ENCODE measurements at places on chromosomes 7 and 10.

- DNase-seq, result no peak
Observed at GRCh38 chr10:53115660-53116059, 343.1 kb upstream of the MBL2 start.

DNA sequence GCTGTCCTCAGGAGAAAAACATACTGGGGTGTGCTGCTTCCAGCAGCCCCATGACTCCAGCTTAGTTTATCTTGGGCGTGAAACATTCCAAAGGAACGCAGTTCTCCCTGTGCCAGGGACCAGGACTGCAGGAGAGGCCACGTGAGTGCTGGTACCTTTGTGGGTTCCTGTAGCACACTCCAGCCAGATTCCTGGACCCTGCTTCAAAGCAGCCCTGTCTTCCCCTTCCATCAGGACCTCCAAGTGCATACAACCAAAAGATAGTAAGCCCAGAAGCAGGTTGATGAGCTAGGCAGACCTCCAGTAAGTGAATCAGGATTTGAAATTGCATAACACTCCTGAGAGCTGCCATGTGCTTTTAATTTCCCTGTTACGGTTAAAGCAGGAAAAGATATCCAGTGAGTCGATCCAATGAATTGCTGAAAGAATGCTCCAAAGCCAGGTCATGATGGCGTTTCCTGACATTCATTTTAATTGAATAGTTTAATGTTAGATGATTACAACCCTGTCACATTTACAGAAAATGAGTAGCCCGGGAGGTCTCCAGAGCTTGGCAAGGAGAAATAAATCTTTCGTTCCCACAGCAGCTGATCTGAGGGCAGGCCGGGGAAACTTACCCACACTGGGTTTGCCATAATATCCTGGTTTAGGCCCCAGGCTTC is 38.9 kb upstream of the CPXM2 start:
- no peak for DNase-seq

GRCh38 chr7:133481676-133482075 is 228.8 kb downstream of the EXOC4 start:
- no peak for DNase-seq

GRCh38 chr10:44386546-44387052 is 1.7 kb upstream of the CXCL12 start:
- DNase-seq, result peak; percentile 77

GRCh38 chr7:157018997-157019608 is 8.6 kb upstream of the MNX1 start:
- no peak for DNase-seq

- DNase-seq, result no peak
Observed at GRCh38 chr7:98163704-98164494, 47.3 kb upstream of the BHLHA15 start.

GRCh38 chr10:3127921-3128320 is 44.7 kb downstream of the PITRM1 start:
- DNase-seq, result no peak

- no peak for DNase-seq
Observed at GRCh38 chr7:149544028-149544427, 46.4 kb upstream of the ZNF746 start.

DNA sequence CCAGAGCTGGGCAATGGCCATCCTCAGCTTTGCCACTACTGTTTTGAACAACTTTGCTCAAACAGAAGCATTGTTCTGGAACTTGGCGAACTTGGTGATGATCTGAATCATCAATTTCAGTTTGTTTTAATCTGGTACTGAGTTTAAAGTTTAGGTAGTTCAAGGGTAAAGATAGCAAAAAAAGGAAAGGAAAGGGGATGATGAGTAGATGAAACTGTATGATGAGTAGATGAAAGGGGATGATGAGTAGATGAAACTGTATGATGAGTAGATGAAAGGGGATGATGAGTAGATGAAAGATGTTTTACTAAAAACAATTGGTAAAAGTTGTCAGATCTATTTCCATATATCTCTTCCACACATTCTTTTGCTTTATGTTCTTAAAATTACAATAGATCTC is 737.0 kb downstream of the LRMDA start:
- no peak for DNase-seq

DNA sequence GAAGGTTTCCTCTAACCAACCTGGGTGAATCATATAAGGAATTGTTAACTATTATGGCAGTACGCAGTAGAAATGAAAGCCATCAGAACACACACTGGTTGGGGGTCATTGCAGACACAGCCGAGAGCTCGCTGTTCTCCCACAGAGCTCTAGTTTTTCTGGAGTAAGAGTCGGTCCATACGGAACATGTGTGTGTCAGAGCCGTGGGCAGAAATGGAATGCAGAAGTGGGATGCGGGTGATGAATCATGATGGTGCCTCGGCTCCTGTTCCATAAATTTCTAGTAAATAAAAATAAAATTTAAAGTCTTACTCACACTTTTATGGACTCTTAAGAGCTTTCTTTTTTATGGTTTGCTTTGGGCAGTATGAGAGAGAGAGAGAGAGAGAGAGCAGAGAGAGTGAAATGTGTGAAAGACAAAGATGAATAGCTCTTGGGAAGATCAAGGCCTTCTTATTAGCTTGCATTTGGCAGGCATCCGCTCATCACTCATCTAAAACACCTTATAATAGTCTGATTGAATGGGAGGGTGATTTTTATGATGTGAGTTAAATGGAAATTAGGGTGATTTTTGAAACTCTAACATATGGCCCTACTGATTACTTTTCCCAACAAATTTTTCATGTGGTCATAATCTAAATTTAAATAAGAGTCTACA is 98.8 kb upstream of the PFKP start:
- DNase-seq, result no peak

DNA sequence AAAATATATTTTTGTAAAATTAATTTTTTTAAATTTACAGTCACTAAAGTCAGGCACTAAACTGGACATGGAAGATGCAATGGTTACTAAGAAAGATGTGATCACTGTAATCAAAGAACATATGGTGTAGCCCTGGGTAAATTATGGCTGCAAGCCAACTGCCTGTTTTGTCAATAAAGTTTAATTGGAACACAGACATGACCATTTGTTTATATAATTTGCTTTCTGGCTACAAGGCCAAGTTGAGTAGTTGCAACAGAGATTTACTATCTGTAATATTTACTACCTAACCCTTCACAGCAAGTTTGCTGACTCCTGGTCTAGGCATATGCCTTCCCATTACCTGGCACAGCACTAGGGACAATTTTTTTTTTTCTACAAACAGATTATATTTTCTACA is 448.9 kb downstream of the ADRA2A start:
- DNase-seq, result no peak

GRCh38 chr7:87645446-87645845 is 17.2 kb downstream of the RUNDC3B start:
- DNase-seq, result no peak

DNA sequence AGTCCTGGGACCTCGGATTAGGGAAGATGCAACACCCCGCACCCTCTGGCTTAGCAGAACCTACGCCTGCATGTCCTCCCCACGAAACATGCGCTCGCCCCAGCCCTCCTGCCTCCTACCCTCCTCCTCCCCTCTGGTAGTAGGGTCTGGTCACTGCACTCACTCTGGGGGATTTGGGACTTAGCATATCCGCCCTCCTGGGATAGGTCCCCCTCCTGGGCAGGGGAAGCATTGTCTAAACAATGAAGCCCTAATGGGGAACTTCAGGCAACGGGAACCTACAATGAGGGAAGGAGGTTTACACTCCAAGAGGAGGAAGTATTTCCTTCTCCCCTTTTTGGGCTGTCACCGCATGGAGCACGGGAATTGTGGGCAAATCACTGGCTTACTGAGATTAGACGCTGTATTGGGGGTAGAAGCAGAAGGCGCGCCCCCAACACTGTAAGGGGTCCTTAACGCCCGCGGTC is 892 bp downstream of the CRHR2 start:
- no peak for DNase-seq

DNA sequence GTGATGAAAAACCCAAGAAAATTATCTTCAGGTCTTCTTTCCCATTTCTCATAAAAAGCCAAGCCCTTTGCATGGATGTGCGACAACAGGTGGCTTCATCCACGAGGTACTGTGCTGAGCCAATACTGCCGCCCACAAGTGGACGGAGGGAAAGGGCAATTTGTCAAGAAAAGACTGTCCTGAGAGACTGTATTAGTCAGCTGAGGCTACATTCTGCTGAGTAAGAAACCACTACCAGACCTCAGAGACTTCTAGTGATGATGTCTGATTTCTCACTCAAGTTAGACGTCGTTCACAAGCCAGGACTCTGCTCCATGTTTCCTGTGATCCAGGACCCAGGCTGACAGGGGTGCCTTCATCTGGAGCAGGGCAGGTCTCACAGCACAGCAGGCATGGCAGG is 171.5 kb upstream of the CDCA7L start:
- DNase-seq, result no peak

DNA sequence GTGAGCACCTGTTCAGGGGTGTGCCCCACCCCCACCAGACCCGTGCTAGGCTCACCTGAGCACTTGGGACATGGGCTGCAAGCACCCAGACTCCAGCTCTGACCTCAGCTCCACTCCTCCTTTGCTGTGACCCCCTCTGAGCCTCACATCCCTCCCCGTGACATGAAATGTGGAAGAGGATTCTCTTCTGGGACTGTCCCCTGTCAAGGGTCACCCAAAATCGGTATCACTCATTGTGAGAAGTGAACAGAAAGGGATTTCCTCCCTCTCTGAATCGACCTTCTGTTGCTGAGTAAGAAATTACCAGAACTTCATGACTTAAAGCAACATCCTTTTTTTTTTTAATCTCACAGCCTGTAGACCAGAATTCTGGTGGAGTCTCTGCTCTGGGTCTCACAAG is 6.2 kb upstream of the CHST15 start:
- no peak for DNase-seq
